SHP77 treated with DMSO at 0.1 percent for 48 hours (cell line): ENCODE measurements at places on chromosomes 5 and 9.
A peak's percentile ranks its signal among the peaks of the same experiment; 100 is the strongest.

DNA sequence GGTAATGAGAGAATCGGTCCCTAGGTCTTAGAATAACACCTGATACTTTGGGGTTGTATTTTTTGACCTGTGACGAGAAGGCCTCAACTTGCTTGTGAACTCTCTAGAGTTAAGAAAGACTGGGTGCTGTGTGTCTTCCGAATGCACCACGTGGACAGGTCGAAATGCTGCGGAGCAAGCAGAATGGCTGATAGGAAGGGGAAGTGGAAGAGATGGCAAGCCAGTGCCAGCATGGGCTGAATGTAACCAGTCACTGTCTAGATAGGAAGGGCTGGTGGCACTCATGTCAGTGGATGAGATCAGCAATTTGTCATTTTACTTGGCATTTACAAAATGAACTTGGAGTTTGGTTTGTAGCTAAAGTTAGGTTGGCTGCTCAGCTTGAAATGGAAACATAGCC lies 5.6 kb downstream of the OTULINL start:
- DNase-seq, result no peak

DNA sequence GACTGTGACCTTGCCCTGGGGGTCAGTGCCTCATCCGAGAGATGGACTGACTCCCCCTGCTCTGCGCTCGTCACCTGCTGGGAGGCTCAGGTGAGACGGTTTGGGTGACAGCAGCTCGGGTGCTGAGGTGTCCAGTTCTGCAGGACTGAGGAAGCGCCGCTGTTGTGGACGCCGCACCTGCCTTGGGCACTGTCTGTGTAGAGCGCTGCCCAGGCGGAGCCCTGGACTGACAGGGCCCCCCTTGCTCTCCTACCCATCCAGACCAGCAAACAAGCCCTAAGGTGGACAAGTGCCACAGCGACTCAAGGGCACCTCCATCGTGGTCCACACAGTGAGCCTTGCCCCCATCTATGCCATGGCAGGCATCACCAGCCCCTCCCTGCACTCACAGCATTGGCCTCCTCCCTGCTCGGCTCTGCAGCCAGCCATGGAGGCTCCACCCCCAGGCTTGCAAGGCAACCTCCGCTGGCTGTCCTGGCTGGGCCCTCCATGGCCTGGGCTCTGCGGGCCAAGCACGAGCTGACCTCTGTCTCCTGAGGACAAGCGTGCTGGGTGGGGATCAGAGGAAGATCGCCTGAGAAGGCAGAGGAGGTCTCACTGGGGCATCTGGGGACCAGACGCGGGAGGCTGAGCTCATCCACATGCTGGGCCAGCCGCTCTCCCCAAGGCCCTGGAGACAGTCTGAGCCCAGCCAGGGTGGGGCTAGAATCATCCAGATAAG lies 87.1 kb upstream of the COL5A1 start:
- DNase-seq, result no peak

- DNase-seq, result no peak
These were observed 94.7 kb upstream of the ITGA2 start for GRCh38 chr5:52894451-52894850.

- no peak for DNase-seq
These were observed 854 bp upstream of the ARL15 start for GRCh38 chr5:54311176-54311677.

DNA sequence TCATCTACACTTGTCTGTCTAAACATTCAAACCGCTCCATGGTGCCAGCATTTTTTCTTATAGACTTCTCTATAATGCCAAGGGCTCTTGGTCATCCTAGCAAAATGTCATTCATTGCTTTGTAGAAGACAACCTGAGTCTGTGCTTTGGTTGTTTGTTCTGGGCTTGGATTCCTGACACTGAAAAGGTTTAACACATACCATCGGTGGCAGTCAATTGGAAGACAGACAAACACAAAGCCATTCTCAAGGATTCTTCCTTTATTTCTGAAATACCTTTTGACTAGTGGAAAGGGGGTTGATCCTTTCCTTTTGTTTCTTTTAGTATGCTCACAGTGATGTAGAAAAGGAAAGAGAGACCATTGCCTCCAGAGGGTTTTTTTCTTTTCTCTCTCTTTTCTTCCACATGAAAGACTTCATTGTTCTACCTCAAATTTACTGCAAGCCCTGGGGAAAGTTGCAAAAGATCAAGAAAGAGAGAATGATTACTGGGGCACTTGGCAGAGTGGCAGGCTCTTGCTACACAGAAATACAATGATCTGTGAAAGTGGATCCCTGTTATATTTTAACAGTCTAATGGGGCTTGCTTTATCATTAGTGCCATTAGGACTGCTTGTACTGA lies 66.4 kb upstream of the TMC1 start:
- no peak for DNase-seq

GRCh38 chr5:91288118-91288916 lies 94.8 kb downstream of the ARRDC3 start:
- DNase-seq, result no peak

GRCh38 chr5:42148813-42149212 lies 223.7 kb downstream of the FBXO4 start:
- DNase-seq, result no peak

GRCh38 chr5:68320413-68320986 lies 104.9 kb downstream of the PIK3R1 start:
- no peak for DNase-seq

DNA sequence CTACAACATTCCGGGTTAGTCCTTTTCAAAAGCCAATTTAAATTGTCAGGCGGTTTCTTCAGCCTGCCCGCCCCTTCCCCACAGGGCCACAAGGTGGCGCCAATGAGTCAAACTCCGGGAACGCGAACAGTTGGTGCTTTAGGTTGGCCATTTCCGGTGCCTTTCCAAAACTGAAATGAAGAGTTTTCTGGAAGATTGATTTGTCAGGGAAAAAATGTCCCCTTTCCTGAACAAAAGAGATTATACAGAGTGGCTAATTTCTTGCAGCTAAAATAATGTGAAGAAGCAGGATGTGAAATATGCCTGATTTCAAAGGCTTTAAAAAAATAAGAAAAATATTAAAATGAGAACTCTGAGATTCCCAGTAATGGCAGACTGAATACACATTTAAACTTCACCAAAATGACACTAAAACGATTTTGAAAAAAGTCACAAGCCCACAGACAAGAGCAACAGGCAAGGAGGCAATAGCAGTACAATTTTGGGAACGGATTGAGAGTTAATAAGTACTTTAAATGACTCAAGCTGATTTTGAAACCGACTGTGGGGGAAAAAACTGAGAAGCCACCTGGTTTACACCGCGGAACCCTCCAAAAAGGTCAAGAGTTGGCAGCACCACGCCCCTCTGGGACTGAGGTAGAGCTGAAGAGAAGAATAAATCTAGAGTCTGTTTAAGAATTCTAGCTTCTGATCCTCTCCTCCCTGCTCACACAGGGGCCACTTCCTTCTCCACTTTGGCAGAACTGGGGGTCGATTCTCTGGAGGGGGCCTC lies 45.7 kb downstream of the SLC46A2 start:
- peak; percentile 45 for DNase-seq

DNA sequence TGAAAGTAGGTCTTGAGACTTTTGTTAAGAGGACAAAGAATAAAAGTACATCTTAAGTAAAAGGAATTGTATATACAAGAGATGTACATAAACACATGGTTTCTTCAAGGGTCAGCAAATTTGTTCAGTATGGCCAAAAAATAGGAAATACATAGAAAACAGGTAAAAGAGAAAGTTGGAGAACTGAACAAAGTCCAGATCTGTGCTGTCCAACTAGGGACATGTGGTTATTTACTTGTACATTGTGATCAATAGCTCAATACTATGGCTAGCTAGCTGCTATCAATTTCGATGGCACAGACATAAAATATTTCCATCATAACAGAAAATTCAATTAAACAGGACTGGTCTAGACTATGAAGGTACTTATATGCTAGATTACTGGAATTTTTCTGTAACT lies 92.3 kb downstream of the RAPGEF6 start:
- DNase-seq, result no peak

DNA sequence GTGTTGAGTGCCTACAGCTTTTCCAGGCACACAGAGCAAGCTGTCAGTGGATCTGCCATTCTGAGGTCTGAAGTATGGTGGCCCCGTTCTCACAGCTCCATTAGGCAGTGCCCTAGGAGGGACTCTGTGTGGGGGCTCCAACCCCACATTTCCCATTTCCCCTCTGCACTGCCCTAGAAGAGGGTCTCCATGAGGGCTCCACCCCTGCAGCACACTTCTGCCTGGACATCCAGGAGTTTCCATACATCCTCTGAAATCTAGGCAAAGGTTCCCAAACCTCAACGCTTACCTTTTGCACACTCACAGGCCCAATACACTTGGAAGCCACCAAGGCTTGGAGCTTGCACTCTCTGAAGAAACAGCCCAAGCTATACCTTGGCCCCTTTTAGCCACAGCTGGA lies 131.3 kb downstream of the DEPDC1B start:
- no peak for DNase-seq

DNA sequence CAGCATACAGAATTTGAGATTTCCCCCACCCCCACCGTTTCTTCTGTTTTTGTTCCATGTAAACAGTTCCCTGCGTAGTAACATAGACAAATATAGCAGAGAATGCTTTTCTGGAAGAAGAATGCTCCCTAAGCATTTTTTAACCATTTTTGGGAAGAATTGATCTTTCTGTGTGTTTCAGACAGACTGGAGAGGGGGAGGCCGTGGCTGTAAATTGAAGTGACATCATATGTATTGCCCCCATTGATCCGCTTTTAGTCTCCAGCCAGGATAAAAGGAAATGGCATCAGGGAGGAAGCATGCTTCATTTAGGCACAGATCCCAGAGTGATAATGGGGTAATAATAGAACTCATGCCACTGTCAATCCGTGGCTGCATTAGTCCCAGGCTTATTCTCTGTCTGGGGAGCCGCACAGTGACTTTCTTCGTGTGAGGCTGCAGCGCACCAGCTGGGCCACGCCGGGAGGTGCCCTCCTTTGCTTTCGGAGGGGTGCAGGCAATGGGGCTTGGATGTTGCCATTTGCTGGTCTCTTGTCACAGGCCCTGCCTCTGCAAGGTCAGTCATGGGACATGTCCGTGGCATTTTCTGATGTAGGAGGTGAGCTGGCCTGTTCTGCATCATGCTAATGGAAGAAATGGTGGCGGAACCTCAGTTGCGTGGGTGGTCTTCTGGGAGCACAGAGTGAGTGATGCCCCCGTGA lies 261.5 kb downstream of the FANCC start:
- DNase-seq, result no peak

DNA sequence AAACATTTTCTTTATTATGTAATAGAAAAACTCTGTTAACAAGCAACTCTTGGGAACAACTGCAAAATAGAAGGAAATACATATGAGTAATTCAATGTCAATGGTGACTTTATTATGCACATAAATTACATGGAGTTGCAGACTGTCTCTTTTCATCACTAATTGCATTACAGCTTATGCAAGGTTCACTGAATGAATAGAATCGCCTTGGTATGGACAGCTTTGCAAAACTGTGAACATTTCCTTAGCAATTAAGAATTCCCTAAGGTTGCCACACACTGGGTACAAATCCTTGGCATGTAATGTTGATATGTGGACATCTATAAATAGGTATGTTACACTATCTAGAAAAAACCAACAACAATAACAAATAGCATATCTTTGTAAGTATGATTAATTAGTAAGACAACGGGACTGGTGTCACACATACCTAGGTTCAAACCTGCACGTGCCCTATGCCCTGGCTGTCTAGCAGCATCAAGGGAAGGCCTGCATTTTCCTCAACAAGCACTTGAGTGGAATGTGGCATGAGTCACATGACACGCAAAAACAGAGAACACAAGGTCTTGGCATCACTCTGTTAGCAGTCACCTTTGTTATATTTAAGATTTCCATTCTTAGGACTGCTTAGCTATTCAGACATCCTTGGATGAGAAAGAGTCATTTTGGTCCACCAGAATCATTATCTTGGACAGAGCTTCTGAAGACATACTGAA lies 263.9 kb downstream of the CTNND2 start:
- no peak for DNase-seq

- no peak for DNase-seq
These were observed 403.3 kb downstream of the PLK2 start for GRCh38 chr5:58056546-58056945.

- no peak for DNase-seq
These were observed 172.3 kb downstream of the SLIT3 start for GRCh38 chr5:169128679-169129078.

GRCh38 chr5:54887663-54888062 lies 97.7 kb downstream of the ESM1 start:
- DNase-seq, result no peak

DNA sequence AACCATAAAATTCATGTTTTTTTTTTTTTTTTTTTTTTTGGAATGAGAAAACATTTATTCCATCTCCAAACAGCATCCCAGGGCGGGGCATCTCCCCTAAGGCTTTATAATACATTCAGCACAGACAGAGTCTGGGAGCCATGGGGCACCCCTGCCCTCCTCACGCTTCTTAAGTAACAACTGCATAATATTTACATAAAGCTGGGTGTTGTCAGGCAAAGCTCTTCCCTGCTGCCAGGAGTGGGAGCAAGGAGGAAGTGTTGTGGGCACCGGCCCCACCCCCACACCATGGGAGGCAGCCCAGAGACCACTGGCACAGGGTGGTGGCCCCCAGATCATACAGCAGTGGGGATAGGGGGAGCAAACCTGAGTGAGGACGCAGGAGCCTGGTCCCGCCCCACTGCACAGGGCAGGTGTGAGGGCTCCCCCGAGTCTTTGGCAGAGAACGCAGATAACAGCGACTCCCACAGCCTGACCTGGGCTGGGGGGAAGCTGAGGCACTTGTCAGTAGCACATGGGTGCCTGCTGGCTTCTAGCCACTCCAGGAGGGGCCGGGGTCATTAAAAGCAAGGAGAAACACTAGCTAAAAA lies 86.1 kb upstream of the CEP78 start:
- DNase-seq, result no peak

DNA sequence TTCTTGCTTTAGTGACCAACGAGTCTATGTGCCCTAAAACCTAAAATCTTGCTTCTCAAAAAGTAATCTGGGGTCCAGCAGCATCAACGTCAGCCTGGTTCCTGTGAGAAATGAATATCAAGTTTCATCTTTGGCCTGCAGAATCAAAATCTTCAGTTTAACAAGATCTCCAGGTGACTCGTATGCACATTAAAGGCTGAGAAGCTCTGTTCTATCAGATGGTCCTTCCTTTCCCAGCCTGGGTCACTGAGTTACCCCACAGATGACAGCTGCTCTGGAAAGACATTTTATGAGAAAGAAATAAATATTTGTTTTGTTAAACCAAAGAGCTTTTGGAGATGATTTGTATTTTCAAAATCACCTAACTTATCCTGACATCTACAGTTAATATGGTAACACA lies 75.8 kb downstream of the ADAMTSL1 start:
- no peak for DNase-seq

GRCh38 chr5:132750471-132751230 lies 3.4 kb downstream of the CCNI2 start:
- DNase-seq, result no peak
